ENCODE measurements at places on chromosomes 5 and 9.

DNA sequence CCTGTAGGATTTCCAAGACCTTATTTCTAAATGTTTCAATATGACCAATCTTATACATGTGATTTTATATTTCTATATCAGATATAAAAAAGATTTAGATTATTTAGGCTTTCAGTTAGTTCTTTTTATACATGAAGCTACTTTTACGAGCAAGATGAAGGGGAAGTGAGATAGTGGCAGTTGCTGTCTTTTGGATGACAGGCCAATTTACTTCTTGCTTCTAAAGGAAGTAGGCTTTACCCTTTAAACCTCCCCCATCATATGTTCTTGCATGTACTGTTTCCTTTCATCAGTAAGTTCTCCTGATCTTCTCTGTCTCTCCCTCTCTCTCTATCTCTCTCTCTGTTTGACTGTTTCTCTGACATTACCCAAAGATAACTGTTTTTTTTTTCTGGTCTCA lies 4.0 kb upstream of the TYRP1 start:
- DNase-seq = no peak

GRCh38 chr5:2684606-2685005 lies 66.9 kb downstream of the IRX2 start:
- DNase-seq = no peak

- DNase-seq = no peak
These were observed 46.3 kb downstream of the SIL1 start for GRCh38 chr5:139151902-139152301.

DNA sequence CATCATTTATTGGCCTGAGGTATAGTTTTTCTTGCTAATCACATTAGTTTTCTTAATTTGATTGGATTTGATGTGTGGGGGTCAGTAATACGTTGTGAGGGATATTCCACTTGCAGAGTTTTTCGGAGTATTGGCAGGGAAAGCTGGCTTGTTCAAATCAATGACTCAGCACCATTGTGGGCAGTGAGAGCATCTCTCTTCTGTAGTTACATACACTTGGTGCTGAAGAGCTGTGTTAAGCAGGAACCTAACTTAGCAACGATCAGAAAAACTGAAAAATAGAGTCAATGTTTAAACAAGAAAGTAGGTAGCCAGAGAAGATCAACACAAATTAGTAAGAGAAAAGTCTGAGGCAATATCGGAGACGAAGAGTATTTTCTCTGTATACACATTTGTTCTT lies 344.6 kb upstream of the EDIL3 start:
- no peak for DNase-seq

DNA sequence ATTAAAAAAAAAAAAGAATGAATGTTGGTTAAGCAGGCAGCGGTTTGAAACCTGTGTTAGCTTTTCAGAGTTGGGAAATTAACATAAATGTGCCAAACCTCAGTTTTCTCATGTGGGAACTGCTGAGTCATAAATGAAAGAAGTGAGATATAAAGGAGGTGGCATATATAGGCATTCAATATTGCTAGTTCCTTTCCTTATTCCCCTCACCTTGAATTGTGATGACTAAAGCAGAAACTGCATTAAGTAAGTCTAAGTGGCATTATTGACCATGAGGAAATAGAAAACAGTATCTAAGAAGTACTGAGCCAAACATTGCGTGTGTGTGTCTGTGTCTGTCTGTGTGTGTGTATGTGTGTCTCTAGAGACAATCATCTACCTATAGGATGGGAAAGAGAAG lies 691.2 kb downstream of the TLR4 start:
- no peak for DNase-seq

DNA sequence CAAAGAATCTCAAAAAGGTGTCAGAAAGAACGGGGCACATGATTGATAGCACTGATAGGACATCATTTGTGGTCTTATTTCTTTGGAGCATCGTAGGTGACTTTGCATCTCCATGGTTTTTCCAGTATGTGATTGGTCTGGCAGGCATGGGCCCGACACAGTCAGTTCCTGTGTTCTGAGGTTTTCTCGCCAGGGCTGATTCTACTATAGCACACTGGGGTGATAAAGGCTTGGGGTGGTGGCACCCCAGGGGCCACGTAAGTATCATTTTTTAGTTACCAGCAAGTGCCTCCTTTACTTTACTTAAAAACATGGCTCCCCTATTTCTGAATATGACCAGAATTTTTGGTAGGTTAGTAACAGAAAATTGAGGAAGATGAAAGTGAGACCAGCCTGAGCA lies 202.7 kb downstream of the RFK start:
- DNase-seq = no peak

DNA sequence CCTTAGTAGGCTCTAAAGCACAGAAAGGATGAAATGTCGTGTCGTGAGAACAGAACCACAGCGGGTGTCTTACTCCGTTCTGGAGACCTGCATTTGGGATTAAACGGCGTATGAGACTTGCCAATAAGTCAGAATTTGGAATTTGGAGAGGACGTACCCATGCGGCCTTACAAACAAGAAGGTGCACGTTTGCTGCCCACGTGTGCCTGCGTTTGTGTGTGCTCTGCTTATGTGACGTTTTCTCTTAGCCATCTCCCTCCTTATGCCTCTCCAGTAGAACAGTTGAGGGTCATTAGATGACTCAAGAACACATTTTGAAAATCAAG lies 171.6 kb upstream of the OTULINL start:
- no peak for DNase-seq

- no peak for DNase-seq
These were observed 204.4 kb downstream of the GLIS3 start for GRCh38 chr9:4095484-4095883.

DNA sequence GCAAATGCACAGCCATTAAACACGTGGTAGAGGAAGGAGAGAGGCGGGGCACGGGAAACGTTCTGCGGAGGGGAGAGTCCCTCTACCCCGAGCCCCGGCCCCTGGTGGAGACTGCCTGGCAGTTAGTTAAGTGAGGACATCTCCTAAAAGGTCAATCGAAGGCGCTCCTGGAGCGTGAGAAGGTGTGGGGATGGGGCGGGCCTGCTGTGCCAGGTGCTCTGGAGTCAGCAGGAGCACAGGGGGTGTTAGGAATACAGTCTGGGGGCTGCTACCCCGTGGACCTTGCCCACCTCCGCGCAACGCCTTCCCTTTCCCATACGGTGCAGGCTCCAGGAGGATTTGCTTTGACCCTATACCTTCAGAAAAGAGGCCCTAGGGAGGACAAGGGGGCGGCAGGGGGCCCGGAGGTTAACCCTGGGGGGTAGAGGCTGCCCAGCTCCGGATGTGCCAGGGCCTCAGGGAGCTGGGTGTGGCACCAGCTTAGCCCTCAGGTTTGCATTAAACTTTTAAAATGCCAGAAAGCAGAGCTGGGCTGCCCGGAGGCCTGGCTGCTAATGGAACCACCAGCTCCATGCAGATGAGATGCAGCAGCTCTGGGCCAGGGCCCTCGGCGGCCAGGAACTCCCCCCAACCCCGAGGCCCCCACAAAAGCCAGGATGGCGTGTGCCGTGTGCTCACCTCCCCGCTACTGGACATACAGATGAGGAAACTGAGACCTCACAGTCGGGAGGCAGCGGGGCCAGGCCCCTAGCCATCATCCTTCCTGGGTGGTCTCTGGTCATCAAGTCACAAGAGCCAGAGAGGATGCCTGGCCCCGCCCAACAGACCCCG lies 39.2 kb downstream of the NACC2 start:
- DNase-seq = no peak

- DNase-seq = peak; percentile 58
These were observed 15.5 kb downstream of the MEGF9 start for GRCh38 chr9:120698766-120699165.

DNA sequence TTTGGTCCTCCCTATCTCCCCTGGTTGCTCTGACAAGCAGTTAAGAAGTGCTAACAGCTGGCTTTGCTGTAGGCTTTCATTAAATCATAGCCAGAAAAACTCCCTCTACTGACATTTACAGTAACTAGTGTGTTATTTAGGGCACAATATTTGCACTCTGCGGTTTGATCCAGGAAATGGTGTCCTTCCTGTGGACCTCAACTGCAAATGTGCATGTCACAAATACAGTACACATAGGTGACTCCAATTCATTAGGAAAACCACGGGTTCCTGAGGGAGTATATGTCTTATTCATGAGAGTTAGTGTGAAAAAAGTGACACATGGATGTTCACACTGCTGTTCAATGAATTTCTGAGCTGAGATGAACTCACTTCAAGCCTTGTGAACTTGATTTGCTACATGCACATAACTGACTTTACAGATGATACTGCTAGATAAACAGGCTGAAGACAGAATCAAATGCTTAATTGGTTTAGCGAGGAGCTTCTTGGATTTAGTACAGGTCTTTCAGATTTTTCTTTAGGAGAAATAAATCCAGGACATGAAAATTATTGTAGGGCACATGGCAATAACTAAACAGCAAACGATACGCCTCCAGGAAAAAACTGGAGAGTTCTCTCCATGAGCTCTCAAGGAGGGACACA lies 281.5 kb downstream of the EFNA5 start:
- DNase-seq = no peak

DNA sequence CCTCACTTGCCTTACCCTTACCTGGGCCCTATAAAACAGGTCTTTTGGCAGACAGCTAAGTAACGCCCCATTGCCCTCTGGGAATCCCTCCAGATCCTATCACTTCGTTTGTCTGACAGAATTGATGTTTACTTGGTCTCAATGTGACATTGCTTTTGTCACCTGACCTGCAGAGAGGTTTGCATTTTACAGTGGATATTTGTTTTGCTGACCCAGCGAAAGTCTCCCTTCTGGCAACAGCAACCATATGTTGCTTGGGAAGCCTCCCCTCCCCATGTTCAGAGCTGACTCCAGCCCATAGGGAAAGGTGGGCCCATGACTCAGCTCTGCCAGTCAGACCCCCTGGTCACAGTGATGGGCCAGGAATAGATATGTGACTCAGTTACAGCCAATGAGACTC lies 54.0 kb upstream of the LARP1 start:
- no peak for DNase-seq

DNA sequence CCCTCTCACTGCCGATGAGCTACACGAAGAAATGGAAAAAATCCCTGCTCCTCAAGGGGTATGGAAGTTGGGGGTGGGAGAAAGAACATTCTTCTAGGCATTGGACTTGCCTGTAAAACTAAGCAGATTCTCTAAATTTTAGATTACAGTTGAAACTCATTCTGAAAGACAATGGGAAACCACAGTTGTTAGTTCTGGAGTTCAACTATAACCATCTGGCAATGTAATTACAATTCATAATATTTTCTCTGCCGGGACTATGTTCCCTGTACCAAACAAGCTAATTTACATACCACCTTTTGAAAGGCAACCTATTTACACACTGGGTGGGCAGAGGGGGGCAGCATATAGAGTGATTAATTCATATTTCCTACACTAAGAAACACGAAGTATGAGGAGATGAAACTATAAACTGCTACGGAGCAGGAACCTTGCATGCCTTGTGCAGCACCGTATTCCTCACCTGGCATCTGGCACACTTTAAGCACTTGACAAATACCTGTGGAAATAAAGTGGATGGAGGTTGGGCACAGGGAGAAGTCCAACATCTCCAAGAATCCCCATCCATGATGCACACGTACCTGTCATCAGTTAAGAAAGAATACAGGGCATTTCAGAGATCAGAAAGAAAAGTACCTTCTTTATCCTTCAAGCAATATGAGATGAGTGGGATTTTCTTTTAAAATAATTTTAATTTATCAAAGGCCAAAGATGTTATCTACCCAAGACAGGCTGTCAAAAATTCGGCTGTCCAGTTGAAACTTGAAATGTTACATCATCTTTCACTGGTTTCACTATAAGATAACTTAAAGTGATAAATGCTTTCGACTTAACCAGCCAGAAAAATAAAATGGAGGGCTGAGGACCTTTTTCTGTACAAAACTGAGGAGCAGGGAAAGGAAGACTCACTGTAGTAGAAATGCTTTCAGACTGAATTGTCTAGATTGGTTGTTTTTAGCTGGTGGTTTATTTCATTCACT lies 54.2 kb downstream of the SSBP2 start:
- DNase-seq = no peak

DNA sequence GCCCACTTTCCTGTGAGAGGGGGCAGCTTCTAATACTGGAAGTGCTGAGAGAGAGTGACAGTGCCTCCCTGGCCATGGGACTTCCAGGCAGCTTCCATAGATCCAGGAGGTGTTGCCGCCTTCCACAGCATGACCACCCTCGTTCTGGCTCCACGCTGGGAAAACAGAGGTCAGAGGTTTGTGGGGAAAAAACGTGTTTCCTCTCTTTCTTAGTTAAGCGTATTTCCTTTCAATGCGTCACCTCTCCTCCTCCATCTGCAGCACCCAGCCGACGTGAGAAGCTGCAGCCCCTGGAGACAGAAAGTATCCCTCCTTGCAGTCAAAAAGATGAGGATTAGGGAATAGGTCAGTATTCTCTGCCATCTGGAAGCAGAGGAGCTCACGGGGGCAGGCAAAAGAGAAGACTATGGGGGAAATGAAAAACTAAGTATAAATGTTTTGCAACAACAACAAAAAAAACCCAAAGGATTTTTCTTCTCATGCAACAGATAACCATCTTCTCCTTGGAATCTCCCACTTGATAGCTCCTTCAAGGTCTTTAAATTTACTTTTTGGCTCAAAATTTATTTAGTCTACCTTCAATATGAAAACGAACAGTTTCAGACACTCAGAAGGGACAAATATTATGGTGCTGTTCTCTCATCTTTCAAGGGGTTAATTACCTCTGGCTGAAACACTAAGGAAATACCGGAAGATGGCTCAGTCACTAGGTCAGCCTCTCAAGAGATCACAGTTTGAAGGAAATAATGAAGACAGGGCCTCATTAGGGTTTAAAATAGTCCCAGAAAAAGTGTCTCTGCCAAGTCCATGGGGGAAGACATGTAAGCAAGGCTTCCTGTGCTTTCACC lies 38.0 kb downstream of the MTMR12 start:
- DNase-seq = peak; percentile 80

GRCh38 chr5:158538506-158539074 lies 561.1 kb downstream of the EBF1 start:
- no peak for DNase-seq

DNA sequence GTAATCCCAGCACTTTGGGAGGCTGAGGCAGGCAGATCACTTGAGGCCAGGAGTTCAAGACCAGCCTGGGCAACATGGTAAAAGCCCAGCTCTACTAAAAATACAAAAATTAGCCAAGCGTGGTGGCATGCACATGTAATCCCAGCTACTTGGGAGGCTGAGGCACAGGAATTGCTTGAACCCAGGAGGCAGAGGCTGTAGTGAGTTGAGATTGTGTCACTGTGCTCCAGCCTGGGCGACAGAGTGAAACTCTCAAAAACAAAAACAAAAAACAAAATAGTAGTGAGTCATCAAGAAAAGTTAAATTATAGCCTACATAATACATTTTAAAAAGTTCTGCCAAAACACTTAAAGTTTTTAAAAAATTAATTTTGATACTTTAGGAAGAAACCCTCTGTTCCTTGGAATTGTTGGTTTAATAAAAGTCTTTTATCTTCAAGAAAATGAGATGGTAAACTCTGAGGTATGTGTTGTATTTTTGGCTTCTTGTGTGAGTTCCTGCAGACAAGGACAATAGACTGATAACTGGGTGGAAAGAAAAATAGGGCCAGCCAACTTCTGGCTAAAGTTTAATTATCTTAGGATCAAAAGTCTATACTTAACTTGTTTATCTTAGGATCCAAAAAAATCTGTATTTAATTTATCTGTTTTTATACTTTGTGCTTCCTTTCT lies 9.3 kb downstream of the RUSC2 start:
- no peak for DNase-seq

All from NCI-H524 treated with DMSO at 0.1 percent for 48 hours (cell line).